ENCODE measurements at places on chromosomes 16 and 17. TPM values are rescaled to one million over a fixed set of nuclear protein-coding genes. Genes with fewer than 3 reads are reported as not detected.

CD300LB gene
- total RNA-seq: 0.49 TPM

NXPH3 gene
- total RNA-seq: 9.2 TPM

TCAP gene
- total RNA-seq: 0.81 TPM

HSPB9 gene
- total RNA-seq: not detected

- DNase-seq: no peak
These were observed 14.8 kb downstream of the VASN start for GRCh38 chr16:4386451-4386805.

DNA sequence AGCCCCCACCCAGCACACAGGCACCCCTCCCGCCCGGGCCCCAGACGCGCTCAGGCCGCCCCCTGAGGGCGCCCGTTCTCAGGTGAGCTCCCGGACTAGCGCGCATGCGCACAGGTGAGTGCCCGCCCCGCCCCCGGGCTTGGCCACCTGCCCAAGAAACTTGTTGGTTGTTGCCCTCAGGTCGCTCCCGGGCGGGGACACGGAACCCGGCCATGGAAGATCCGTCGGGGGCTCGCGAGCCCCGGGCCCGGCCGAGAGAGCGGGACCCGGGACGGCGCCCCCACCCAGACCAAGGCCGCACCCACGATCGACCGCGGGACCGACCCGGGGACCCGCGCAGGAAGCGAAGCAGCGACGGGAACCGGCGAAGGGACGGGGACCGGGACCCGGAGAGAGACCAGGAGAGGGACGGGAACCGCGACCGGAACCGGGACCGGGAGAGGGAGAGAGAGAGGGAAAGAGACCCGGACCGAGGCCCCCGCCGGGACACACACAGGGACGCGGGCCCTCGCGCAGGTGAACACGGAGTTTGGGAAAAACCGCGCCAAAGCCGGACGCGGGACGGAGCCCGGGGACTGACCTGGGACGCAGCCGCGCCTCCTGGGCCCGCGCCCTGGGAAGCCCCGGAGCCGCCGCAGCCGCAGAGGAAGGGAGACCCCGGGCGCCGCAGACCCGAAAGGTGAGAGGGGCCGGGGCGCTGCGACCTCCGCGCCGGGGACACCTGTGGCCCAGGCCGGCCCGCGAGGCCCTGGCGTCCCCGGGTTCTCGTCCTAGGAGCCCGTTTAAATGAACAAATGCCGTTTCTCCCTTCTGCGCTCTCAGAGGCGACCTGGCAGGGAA is at the start of gene MARVELD3:
MARVELD3 (plus strand) TSS at position 167 of the 840 bp plus-strand sequence; CDS start at position 213, 46 bp downstream.
- peak; percentile 87 for DNase-seq

GRCh38 chr17:79728169-79728907 is 2.4 kb upstream of the ENPP7 start:
- DNase-seq: peak; percentile 91

NHERF1 gene
- 20.6 TPM for total RNA-seq

DNA sequence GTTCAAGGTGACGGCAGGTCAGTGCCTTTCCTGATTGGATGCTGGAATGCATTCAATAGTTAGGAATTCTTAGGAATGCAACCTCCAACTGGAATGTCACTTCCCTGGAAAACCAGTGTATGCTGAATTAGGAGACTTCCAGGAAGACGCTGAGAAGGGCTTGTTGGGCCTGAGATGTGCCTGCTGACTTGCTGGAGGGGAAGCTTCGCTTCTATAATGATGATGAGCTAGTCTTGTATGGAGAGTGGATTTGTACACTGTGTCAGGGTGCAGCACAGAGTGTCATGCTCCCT is 45.6 kb downstream of the SMPD3 start:
- DNase-seq: no peak

KRT222 gene
- total RNA-seq: 3.6 TPM

CMTM4 gene
- 31.6 TPM for total RNA-seq

GNG13 gene
- total RNA-seq: 0.52 TPM

OTOA gene
- 0.70 TPM for total RNA-seq

GRCh38 chr17:74325743-74326379 is at the start of gene KIF19:
Gene KIF19 (plus strand): TSS chr17:74326226. CDS start chr17:74326350, 124 bp downstream.
- no peak for DNase-seq

GRCh38 chr17:54941285-54941684 is 27.2 kb downstream of the COX11 start:
- no peak for DNase-seq

DNA sequence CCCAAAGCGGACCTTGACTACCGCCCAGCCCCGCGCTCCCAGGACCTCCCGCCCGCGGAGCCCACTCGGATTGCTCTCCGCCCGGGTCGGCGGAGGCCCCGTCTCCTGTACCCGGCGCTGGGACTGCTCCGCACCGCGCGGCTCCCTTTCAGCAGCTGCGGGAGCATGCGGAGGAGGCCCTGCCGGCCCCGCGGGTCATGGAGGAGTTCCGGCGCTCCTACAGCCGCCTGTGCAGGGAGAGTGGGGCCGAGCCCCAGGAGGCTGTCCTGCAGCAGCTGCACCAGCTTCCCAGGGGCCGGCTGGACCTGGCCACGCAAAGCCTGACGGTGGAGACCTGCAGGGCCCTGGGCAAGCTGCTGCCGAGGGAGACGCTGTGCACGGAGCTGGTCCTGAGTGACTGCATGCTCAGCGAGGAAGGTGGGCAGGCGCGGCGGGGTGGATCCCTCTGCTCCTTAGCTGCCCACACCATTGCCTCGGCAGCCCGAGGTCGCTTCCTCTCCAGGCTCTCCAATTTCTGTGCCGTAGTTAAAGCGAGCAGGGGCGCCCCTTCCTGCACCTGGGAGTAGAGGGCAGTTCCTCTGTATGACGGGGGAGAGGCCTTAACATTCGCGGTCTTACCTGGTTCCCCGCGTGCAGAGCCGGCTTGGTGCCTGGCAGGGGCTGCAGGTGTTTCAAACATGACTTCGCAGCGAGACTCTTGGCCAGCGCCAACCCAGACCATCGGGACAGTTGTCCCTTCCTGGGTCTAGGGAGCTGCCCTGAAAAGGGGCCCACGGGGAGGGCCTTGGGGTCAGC is 539 bp downstream of the LRRC45 start:
- no peak for DNase-seq

DNA sequence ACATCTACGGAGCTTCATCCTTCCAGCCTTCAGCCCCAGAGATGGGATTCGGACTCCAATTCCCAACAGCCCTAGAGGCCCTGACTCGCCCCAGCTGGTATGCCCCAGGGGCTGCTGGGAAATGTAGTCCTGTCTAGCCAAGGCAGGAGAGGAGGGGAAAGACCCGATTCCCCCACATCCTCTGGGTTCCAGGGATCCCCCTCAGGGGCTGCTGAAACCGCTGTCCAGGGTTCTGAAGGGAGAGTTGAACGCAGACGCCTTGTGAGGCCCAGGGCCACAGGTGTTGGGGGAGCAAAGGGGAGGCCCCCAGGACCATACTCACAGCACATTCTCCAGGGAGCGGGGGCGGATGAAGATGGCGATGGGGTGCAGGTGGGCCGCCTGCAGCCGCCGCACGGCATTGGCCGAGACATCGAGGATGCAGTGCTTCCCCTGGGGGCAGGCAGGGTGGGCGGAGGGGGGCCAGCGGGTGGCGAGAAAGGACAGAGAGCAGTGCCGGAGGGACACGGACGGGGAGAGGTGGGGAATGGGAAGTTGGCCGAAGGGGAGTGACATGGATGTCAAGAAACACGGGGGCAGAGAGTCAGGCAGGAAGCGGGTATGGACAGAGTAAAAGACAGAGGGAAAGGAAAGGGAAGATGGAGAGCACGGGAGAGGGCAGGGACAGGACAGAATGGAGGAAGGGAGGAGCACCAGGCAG is 12.6 kb upstream of the ASGR1 start:
- DNase-seq: no peak

PYY gene
- not detected for total RNA-seq

DNA sequence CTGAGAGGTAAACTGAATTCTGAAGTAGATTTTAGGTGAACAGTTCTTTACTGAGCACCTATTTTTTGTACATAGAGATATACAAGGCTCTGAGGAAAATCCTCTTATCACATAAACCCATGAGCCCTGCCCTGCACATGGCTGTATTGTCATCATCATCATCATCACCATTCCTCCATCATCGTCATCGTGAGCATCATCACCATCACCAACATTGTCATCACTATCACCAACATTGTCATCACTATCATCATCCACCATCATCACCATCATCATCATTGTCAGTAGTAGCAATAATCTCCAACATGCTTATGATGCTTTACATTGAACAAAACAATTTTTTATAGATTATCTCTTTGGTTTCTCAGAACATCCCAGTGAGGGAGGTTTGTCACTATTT is 20.7 kb downstream of the ASIC2 start:
- DNase-seq: no peak

TEX19 gene
- total RNA-seq: not detected

All from ureter (tissue), 1 donor.